Cerebellar nuclear complex (tissue), 1 donor: ENCODE measurements at places on chromosomes 7 and 10.

- peak; percentile 8 for DNase-seq
Measured at GRCh38 chr7:128792471-128793180, 858 bp downstream of the CCDC136 start.

- DNase-seq = peak; percentile 3
Measured at GRCh38 chr7:32116436-32116835, 46.2 kb upstream of the PDE1C start.

GRCh38 chr10:112229096-112229495, 45.5 kb upstream of the GPAM start:
- no peak for DNase-seq

DNA sequence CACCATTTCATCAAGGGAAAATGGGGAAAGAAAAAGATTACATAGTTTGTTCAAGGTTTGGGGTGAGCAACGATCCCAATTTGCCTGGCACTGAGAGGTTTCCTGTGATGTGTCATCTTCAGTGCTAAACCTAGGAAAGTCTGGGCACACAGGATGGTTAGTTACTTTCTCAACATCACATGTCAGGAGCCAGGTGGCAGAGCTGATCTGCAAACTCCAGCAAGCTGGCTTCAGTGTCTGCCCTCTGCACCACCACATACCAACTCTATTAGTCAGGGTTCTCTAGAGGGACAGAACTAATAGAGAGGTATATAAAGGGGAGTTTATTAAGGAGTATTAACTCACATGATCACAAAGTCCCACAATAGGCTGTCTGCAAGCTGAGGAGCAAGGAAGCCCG, 11.3 kb downstream of the ADAM12 start:
- DNase-seq = no peak

DNA sequence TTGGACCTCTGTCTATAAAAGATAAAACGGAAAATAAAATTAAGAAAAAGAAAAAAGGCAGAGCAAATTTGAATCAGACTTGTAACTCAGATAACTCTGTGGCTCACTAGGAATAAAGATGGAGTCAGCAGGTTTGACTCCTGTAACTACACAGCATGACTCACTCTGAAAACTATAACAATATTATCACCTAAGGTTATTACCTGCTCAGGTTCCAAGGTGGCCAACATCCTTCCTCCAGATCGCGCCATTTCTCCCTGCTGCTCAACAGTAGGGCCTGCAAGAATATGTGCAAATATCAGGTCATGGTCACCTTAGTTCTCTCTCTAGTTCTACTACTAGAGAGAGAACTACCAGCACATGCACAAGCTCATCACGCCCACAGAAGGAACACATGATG, 30.0 kb downstream of the ALDH18A1 start:
- no peak for DNase-seq

DNA sequence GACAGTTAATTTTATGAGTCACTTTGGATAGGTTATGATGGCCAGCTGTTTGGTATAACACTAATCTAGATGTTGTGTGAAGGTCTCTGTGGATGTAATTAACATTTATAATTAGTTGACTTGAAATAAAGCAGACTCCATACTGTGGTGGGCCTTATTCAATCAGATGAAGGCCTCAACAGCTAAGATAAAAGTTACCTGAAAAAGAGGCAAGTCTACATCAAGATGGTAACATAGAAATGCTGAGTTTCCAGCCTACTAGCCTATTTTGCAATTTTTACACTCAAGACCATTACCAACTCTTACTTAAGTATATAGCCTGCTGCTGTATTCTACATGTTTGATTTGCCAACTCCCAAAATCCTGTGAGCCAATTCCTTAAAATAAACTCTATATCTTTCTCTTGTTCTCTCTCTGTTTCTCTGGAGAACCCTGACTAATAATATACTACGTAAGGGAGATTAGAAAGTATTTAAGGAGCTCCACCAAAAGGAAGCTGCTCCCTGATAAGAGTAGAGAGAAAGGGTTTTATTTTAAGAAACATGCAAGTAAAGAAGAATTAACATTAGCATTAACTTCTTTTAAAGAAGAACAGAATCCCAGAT, 42.7 kb downstream of the ZNF438 start:
- no peak for DNase-seq

- no peak for DNase-seq
Measured at GRCh38 chr10:116126239-116126638, 146.8 kb downstream of the GFRA1 start.

- DNase-seq = no peak
Measured at GRCh38 chr10:93554760-93555432, 11.6 kb upstream of the FFAR4 start.

- no peak for DNase-seq
Measured at GRCh38 chr10:77507291-77507880, 130.2 kb downstream of the KCNMA1 start.

DNA sequence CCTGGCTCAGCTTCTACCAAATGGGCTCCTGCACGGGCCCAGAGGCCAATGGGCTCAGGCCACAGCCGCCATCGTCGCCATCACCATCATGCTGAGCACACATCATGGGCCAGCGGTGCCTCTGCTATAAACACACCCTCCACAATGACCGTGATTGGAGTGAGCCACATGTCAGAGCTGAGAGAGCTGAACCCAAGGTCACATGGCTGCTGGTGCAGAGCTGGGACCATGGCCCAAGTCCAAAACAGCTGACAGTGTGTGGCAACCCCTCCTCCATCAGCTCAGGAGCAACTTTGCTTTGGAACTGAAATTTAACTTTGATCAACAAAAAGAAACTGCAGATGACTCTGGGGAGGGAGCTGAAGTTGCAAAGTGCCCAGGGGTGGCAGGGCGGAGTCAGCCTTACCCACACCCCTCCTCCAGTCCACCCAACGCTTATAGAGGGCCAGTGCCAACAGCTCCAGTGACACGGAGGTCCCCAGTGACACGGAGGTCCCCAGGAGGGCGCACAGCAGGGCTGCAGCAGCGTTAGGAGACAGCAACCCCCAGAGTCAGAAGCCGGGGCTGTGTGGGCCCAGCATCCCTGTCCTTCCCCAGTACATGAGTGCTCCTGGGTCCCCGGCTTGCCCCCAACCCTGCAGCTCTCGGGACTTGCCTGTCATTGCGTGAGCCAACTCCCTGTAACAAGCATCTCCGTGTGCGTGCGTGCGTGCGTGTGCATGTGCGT, 249.6 kb downstream of the ELFN1 start:
- DNase-seq = no peak

DNA sequence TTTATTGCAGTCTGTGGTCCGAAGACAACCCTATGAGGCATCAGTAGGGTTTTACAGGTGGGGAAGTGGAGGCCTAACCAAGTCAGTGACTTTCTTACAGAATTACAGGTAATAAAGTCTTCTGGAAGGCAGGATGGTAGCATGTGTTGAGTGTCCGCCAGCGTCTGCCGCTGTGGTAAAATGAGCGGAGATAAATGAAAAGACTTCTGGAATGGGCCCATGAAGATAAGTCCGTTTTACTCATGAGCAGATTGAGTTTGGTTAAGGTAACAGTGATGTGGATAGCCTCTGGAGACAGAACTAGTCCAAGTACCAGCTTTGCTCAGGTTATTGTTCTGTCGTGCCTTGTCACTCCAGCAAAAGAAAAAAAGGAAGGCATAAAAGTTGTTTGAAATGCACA, 966 bp downstream of the FBH1 start:
- DNase-seq = no peak
